Central memory CD4-positive, alpha-beta T cell (primary cell): ENCODE measurements at places on chromosomes 3 and 15.

DNA sequence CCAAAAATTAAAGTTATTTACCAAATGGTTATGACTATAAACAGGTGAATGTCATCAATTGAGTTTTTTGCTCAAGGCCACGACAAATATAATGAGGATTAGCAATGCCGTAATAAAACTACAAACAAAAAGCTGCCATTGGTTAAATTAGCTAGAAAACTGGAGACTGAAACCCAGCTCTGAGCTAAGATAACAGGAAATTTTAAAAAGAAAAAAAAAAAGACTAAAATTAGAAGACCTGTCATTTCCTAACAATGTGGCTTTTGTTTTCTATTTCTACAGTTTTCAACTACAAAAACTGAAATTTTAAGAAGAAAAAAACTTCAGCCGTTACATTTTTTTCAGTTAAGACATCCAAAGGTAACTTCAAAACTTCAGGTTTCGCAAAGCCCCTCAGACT is 9.7 kb downstream of the SLC12A6 start:
- no peak for DNase-seq

DNA sequence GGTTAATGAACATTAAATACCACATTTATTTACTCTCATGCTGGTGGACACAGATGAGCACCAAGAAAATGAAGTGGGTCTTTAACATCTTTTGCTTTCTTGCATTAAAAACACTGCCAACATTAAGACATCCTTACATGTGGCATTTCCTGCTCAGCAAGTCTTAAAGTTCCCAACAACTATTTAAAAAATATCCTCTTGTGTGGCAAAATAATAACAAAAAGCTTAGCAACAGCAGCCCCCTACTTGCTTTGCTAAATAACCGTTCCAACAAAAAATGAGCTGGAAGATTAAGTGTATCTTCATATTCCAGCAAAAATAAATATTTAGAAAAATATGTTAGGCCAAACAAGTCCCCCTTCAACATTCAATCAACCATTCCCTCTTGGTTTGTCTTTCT is 93.1 kb downstream of the SUCLG2 start:
- no peak for DNase-seq

DNA sequence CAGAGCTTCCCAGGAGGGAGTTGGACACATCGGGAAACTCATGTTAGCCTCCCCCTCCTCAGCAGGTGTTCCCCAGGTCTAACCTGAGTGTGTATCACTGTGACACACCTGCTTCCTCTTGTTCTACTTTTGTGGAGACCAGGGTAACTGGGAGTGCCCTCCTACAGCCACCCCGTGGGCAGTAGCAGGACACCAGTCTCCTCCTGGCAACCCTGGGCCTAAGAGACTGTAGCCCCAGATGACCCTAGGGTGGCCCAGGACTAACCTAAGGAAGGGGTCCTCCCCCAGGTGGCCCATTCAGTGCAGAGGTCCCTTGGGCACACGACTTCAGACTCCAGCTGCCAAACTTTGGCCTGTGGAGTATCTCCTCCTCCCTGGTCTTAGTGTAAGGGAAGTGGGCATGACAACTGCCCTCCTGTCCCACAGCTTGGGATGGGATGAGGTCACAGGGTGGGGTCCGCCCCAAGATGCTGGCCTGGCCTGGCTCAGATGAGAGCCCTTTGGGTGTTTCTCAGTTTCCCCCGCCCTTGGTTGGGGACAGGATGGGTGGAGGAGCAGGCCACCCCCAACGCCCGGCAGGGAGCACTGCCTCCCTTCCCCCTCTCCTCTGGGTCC is 4.8 kb downstream of the CSK start:
- DNase-seq: no peak

DNA sequence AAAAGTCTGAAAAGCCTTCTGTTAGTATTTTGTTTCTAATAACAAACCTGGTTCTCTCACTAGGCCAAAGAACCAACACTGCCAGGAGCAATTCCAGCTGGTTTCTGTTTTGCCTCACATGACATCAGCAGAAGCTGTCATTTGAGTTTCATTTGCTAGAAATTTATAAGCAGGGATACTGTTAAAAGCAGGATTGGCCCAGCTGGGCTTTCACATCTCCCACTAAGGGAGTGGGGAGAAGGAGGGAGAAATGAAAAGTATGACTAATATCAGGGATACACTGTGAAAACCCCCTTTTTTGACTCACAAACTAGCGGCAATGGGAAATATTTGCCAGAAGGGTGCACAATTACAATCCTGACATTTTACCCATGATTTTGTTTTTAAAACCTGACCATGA is 5.3 kb downstream of the CCDC80 start:
- DNase-seq: no peak

GRCh38 chr3:56087451-56088053 is 380.7 kb downstream of the ERC2 start:
- DNase-seq: no peak

- DNase-seq: no peak
These were observed 114.0 kb upstream of the C2CD4B start for GRCh38 chr15:62279041-62279440.

- peak; percentile 20 for DNase-seq
These were observed 5.6 kb downstream of the TIGIT start for GRCh38 chr3:114299421-114299820.

- no peak for DNase-seq
These were observed 32.6 kb upstream of the ITGA11 start for GRCh38 chr15:68464448-68465090.

- no peak for DNase-seq
These were observed 46.4 kb upstream of the KLF13 start for GRCh38 chr15:31280046-31280830.

- DNase-seq: no peak
These were observed 57.9 kb upstream of the EPHB3 start for GRCh38 chr3:184503647-184504046.

- DNase-seq: no peak
These were observed 461 bp downstream of the COPB2 start for GRCh38 chr3:139388821-139389551.
